ENCODE measurements at places on chromosomes 12 and 14. TPM values are rescaled to one million over a fixed set of nuclear protein-coding genes. Genes with fewer than 3 reads are reported as not detected.

Gene AQP6
- not detected for total RNA-seq

Gene BDKRB2
- 1.9 TPM for total RNA-seq

Gene PIANP
- not detected for total RNA-seq

Gene ACTR10
- total RNA-seq = 77.8 TPM

Gene BTBD6
- total RNA-seq = 88.0 TPM

Gene PPP2R5C
- 60.0 TPM for total RNA-seq

Gene KCNJ8
- total RNA-seq = not detected

Gene CCDC177
- total RNA-seq = not detected

Gene TAS2R30
- total RNA-seq = 0.20 TPM

Gene CLEC2A
- not detected for total RNA-seq

Gene OASL
- 7.7 TPM for total RNA-seq

Gene CAPZA3
- not detected for total RNA-seq

Gene CACNA2D4
- not detected for total RNA-seq

Gene KRT77
- not detected for total RNA-seq

Gene TPPP2
- total RNA-seq = not detected

Gene DHH
- 3.5 TPM for total RNA-seq

Gene TNFAIP2
- 30.5 TPM for total RNA-seq

Gene STAC3
- not detected for total RNA-seq

Gene KLHDC1
- total RNA-seq = 0.84 TPM

Gene CLEC1A
- total RNA-seq = 21.0 TPM

Gene PSMC1
- 235 TPM for total RNA-seq

Gene CDKL1
- 10.4 TPM for total RNA-seq

Gene SERPINA5
- total RNA-seq = 0.15 TPM

Gene DLK1
- total RNA-seq = not detected

Gene ACSM4
- total RNA-seq = not detected

Gene EML5
- total RNA-seq = 0.13 TPM

Gene MIP
- total RNA-seq = not detected

Gene KLHL33
- total RNA-seq = 0.34 TPM

Gene CLEC9A
- not detected for total RNA-seq

Gene STXBP6
- total RNA-seq = not detected

Gene RPL10L
- not detected for total RNA-seq

Gene ADAMTS20
- not detected for total RNA-seq

Gene PUS7L
- 11.1 TPM for total RNA-seq

Gene OAS3
- total RNA-seq = 94.5 TPM

Gene TAPBPL
- 17.1 TPM for total RNA-seq

Gene NTF3
- total RNA-seq = 0.13 TPM

Gene ZNF219
- 7.1 TPM for total RNA-seq

Gene RNU4-1
- total RNA-seq = under 0.01 TPM

Gene FOXG1
- not detected for total RNA-seq

Gene FIGNL2
- 0.33 TPM for total RNA-seq

Gene P2RX2
- total RNA-seq = not detected

Gene RPS6KL1
- 11.1 TPM for total RNA-seq

Gene ADAM20
- total RNA-seq = not detected

Gene SLC5A8
- not detected for total RNA-seq

Gene RASSF9
- 1.1 TPM for total RNA-seq

Gene SLCO1B1
- not detected for total RNA-seq

Gene CPNE6
- total RNA-seq = not detected

Gene CCDC88C
- total RNA-seq = 15.4 TPM

Gene POLE2
- 19.9 TPM for total RNA-seq

Gene FAM222A
- 1.1 TPM for total RNA-seq

Gene HOXC5
- total RNA-seq = not detected

Gene DAD1
- 440 TPM for total RNA-seq

Gene NDRG2
- total RNA-seq = 0.69 TPM

Gene SAMD15
- total RNA-seq = 0.64 TPM

Gene LMNTD1
- 0.07 TPM for total RNA-seq

Gene ENDOU
- not detected for total RNA-seq

Gene SHMT2
- total RNA-seq = 130 TPM

Gene LBHD2
- not detected for total RNA-seq
